Activated CD4-positive, alpha-beta T cell treated with anti-CD3 and anti-CD28 coated beads, Interleukin-2, amount 50 U/mL, for 16 hours (primary cell): ENCODE measurements at places on chromosomes 13 and 19.
A peak's percentile ranks its signal among the peaks of the same experiment; 100 is the strongest.

DNA sequence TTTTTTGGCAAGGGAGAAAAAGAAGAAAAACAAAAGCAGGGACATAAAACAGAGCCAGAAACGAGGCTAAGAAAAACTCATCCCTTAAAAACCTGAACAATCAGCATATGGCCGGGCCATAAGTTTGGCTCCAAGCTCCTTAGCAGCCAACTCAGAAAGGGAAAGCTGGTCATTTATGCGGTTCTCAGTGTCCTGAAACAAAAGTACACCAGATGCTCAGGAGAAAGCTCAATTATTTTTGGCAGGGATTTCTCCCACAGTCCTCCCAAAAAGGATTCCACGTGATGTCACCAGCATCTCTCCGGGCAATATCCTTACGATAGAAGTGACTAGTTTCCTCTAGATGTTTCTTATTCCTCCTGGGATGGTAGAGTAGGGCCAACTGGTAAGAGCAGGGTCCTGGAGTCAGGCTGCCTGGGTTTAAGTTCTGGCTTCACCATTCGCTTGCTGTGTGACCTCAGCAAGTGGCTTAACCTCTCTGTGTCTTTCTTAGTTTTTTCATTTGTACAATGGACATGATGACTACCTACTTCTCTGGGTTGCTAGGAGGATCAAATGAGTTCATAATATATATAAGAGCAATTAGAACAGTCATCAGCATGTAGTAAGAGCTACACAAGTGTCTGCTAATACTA lies 34.0 kb downstream of the PIN1 start:
- DNase-seq: no peak

DNA sequence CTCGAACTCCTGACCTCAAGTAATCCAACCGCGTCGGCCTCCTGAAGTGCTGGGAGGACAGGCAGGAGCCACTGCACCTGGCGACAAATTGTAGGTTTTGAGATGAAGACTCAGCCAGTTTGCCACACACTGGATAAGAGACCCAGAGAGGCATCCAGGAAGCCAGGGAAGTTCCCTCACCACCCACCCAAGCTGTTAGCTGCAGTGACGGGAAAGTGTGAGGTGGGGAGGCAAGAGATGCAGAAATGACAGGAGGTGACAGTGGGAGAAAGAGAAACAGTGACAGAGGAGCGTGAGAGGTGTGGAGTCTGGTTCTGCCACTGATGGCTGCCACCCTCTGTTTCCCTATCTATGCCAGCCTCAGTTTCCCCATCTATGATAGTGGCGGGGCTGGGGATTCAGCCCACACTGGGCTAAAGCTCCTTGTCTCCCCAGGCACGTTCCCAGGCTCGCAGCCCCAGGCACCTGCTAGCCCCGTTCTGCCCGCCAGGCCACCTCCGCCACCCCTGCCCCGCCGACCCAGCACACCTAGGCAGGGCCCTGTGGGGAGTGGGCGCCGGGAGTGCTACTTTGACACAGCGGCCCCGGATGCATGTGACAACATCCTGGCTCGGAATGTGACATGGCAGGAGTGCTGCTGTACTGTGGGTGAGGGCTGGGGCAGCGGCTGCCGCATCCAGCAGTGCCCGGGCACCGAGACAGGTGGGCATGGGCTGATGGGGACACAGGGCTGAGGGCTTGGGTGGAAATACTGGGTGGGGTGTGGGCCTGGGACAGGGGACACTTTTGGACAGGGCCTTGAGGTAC lies 21.0 kb downstream of the LTBP4 start:
- no peak for DNase-seq

- DNase-seq: no peak
Measured at GRCh38 chr13:73939603-73940002, 194.6 kb downstream of the KLF12 start.

GRCh38 chr13:26307701-26308100 lies 53.8 kb downstream of the CDK8 start:
- no peak for DNase-seq

DNA sequence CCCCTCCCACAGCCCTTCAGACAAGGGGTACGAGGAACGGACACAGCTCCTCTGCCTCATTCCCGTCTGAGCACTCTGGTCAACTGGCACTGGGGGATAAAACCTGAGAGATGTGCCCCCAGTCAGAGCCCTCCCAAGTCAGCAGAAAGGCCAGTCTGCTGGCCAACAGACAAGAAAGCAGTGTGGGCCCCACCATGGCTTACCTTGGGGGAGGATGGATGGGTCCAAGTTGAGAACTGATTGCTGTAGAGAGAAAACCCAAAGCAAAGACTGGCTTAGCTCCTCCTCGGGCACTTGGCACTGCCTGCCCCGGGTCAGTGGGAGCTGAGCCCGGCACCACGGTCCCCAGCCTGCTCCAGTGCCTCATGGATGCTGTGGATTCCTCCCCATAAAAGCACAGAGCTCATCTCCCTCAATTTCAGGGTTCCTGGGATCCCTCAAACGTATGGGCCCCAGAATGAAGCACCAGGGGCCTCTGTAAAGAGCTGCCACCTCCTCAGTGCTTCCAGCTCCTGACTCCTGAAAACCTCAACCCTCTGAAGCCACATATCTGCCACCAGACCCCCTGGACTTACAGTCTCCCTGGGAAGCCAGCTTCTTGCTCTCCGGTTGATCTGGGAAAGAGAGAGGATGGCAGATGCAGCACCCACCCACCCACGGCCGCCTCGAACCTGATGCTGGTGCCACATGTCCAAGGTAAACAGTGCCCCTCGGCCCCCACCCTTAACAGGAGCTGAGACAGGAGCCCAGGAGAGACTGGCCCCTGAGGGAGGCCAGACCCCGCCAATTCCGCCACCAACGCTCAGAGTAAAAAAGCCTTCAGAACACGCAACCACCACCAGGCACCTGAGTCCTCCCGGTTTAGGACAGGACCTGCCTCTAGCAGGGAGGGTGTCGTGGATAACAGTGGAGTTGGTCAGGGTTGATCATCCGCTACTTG lies 3.3 kb downstream of the KHSRP start:
- DNase-seq: no peak

- DNase-seq: no peak
Measured at GRCh38 chr13:110799246-110800236, 86.0 kb downstream of the ING1 start.

GRCh38 chr19:45767410-45767880 lies 1.6 kb downstream of the SIX5 start:
- no peak for DNase-seq

GRCh38 chr19:11663181-11663591 lies 65.9 kb downstream of the ZNF627 start:
- DNase-seq: no peak

GRCh38 chr13:23687614-23688013 lies 117.4 kb downstream of the TNFRSF19 start:
- no peak for DNase-seq

DNA sequence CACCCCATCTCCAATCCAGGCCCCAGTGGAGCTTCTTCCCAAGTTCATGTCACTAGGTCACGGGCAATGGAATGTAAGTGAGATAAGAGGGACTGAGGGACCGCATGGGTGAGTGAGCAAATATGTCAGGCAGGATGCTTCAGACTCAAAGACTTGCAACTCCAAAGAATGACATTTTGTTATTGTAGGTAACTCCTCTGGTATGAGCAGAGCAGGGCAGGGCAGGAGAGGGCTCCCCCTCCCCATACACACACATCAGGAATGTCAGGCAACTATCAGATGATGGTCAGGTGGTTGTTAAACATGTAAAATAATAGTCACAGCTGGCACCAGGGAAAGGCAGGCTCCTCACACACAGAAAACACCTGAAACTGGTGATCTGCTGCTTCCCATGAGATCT lies 10.6 kb downstream of the ERVV-2 start:
- DNase-seq: no peak

GRCh38 chr13:45932676-45933075 lies 81.1 kb upstream of the SIAH3 start:
- DNase-seq: no peak

GRCh38 chr13:39263033-39263432 lies 224.8 kb downstream of the NHLRC3 start:
- peak; percentile 58 for DNase-seq

GRCh38 chr13:110560601-110561343 lies 750 bp downstream of the RAB20 start:
- DNase-seq: no peak

DNA sequence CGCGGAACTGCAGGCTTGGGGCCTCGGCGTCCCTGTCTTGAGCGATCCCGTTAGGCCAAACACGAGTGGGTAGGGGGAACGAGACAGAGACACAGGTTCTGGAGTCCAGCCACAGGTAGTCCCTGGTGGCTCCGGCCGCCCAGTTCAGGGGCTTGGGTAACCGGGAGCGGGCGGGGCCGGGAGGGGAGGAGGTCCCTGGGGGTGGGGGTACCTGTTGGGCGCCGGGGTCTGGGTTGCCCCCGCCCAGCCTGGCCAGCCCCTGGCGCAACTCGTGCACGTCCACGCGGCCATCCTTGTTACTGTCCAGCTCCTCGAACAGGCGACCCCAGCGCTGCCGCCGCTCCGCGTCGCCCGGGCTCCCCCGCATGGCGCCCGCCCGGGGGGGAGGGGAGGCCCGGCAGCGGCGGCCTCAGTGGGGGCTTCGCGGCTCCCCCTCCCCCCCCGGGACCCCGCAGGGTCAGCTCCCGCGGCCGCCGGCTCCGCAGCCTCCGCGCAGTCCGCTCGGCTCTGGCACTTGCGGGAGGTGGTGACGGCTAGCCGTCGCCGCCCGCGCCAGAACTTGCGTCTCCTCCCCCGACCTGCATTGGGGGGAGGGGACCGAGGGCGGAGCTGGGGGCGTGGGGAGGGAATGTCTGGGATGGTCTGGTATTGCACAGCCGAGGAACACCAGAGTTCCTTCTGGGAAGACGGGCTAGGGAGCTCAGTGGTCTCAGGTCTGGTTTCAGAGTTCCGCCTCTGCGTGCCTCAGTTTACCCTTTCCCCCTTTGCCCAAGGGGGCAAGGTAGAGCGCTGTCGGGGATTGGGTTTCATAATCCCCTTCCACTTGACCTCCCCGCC lies at the start of gene SLC25A23:
Gene SLC25A23 (minus strand): TSS at position 531 of the 837 bp plus-strand sequence. CDS start 164 bp downstream, at position 367.
- peak; percentile 71 for DNase-seq

DNA sequence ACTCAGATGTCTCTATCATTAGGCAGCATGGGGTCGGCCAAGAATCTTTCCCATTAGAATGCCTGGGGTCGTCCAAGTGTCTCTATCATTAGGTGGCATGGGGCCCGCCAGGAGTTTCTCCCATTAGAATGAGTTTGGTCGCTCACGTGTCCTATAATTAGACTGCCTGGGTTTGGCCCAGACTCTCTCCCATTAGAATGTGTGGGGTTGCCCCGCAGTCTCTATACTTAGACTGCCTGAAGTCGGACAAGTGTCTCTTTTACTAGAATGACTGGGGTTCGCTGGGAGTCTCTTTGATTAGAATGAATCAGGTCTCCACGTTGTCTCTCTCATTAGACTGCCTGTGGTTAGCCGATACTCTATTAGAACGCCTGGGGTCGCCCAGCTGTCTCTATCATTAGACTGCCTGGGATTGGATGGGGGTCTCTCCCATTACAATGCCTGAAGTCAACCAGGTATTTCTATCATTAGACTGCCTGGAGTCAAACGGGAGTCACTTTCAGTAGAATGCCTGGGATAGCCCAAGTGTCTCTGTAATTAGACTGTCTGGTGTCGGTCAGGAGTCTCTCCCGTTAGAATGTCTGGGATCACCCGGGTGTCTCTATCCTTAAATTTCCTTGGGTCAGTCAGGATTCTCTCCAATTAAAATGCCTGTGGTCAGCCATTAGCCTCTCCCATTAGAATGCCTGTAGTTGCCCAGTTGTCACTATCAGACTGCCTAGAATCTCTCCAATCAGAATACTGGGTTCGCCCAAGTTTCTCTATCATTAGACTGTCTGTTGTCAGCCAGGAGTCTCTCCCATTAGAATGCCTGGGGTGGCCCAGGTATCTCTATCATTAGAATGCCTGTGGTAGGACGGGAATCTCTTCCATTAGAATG lies 1454.1 kb downstream of the UQCRFS1 start:
- DNase-seq: no peak

- DNase-seq: no peak
Measured at GRCh38 chr13:111275995-111276618, 44.3 kb upstream of the TEX29 start.

DNA sequence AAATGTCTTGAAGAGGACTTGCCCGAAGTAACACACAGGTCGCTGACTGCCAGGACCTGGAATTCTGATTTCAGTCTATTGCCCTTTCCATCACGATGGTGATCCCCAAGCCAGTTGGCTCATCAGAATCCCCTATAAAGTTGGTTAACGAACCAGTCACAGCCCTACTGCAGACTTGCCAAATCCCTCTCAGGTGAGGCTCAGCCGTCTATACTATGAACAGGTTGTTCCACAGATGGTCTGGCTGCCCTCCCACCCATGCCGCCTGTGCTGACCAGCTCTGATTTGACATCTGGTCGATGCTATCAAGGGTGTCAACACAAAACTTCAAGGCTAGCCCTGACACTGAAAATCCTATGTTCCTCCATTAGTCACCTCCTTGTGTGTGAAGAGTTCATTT lies 90.0 kb downstream of the RNASEH2B start:
- DNase-seq: no peak

- peak; percentile 8 for DNase-seq
Measured at GRCh38 chr13:64529874-64530485, 2700.2 kb downstream of the PCDH9 start.

DNA sequence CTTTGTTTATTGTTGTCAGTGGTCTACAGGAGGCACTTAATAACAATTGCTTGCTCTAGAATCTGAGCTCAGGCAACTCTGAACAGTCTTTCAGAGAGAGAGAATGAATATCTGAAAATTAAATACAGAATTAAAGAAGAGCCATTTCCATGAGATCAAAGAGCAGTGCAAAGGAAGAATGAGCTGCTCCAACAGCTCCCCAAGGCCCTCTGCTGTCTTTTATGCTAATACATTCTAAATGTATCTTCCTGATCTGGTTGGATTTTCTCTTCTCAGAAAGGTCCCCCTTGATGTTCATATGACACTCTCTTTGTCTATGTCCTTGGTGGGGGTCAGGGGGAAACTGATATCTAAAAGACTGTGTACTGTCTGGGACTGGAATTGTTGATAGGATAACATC lies 1029.6 kb downstream of the PCDH9 start:
- DNase-seq: no peak

GRCh38 chr13:32024750-32025149 lies 6.8 kb upstream of the FRY start:
- no peak for DNase-seq

DNA sequence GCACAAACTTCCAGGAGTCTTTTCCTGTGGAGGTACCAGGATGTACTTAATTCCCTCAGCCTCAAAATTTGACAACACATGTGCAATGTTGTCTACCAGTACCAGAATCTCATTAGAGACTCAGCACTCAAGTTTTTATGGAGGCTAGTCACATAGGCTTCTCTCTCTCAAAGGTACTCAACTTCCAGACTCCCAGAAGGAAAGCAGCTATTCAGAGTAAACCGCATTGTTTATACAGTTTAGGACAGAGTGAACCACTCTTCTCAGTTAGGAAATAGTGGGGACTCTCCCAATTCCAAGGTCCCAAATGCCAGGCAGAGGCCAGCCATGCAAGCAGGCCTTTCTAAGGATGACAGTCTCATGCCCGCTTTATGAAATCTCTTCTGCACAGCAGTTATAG lies 8.5 kb upstream of the C1QTNF9B start:
- DNase-seq: no peak
